ENCODE measurements at places on chromosomes 1 and 21.

DNA sequence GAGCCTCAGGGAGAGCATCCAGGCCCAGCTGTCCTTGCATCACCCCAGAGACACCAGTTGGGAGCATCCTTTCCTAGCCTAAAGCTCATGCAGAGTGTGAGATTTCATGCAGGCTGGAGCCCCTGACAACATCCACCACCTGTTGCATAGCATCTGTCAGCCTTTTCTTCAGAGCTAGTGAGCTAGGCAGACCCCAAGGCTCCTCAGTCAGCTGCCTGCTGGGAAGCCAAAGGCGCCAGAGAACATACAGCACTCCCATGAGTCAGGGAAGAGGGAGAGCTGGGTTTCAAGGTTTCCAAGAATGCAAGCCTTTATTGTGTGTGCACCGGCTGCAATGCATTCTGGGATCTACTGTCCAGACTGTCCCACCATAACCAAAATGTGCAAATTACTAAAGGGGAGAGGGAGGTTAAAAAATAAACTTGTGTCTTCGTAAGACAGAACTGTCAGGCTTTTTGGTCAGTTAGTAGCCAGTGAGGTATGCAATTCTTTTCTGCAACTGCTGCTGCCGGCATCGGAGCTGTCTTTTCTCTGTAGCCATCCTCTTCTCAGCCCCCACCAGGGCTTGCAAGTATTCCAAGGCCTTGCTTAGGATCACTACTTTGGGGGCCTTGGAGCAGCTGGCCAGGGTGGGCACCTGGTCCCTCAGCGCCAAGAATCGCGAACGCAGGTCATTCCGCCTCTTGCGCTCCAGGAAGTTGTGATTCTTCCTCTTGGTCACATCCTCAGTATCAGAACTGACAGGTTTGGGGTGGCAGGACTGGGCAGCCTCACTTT, 4.6 kb downstream of the MYCL start:
- no peak for DNase-seq

- no peak for DNase-seq
Measured at GRCh38 chr1:63466181-63466580, 56.8 kb downstream of the ITGB3BP start.

GRCh38 chr21:44958471-44959191, 18.8 kb downstream of the SLX9 start:
- no peak for DNase-seq

DNA sequence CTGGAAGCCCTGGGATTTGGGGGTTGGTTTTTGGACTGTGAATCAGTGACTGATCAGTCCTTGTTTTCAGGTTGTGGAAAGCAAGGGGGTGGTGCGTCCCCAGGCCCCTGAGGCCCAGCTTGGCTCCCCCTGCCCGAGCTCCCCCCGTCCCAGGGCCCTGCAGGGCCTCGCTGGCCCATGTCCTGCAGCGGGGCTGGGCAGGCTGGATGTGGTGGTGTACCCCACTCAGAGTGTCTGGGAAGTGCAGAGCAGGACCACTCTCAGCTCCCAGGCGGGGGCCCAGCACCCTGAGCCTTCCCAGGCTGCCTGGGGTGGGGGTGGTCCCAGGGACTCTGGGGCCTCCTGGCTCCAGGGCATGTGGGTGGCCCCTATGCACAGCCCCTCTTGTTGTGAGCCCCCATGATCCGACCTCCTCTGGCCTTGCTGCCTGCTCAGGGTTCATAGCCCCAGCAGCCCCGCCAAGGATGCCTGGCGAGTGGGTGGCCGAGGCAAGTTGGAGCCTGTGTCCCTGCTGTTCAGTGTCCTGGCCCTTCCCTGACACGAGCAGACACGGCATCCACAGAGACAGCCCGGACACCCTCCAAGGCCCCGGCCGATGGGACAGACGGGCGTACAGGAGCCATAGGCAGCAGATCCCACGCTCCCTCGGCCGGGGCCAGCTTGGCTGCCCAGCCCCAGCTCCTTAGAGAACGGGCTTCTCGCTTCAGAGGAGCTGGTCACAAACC, 37.9 kb downstream of the SLX9 start:
- no peak for DNase-seq

- no peak for DNase-seq
Measured at GRCh38 chr1:90708826-90709225, 8.3 kb downstream of the BARHL2 start.

GRCh38 chr1:165259236-165259635, 97.3 kb downstream of the LMX1A start:
- DNase-seq: no peak

DNA sequence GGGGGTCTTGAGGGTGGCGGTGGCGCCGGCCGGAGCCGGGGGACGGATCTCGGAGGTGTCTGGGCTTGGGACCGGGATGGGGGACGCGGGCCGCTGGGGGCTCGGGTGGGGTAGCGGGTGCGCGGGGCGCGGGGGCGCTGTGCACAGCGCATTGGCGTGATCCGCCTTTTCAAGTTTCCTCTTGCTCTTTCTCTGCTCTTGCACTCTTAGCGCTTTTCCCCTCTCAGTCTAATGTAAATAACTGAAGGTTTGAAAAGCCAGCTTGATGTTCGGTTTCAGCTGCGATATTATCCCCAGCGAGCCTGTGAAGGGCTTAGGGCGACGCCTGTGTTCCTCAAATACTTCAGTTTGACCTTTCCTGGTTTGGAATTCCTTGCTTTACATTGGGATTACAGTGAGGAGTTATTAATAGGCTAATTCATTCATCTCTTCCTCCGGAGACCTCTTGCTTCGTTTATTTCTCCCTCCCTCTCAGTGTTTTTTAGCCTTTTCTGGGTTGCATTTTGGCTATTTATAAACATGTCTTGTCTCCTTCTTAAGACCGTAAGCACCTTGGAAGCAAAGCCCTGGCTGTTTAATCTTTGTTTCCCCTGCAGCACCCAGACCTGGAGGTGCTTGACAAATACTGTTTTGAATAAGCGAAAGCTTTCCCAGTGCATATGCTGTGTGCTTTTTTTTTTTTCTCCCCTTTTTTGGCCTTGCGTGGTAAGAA, 693 bp downstream of the RAB4A start:
- DNase-seq: no peak

- no peak for DNase-seq
Measured at GRCh38 chr1:200405264-200405663, 4.6 kb downstream of the ZNF281 start.

GRCh38 chr21:32705139-32705538, 22.7 kb downstream of the SYNJ1 start:
- no peak for DNase-seq

GRCh38 chr1:66137235-66137634, 344.5 kb downstream of the PDE4B start:
- DNase-seq: no peak

GRCh38 chr1:96945509-96946084, 224.0 kb downstream of the PTBP2 start:
- no peak for DNase-seq

- DNase-seq: no peak
Measured at GRCh38 chr1:109754738-109755137, 9.0 kb downstream of the EPS8L3 start.

GRCh38 chr1:47180603-47181094, 9.2 kb downstream of the PDZK1IP1 start:
- DNase-seq: no peak

GRCh38 chr1:204134103-204134502, 17.7 kb downstream of the ETNK2 start:
- DNase-seq: no peak

- no peak for DNase-seq
Measured at GRCh38 chr1:198638441-198638840, 399 bp upstream of the PTPRC start.

DNA sequence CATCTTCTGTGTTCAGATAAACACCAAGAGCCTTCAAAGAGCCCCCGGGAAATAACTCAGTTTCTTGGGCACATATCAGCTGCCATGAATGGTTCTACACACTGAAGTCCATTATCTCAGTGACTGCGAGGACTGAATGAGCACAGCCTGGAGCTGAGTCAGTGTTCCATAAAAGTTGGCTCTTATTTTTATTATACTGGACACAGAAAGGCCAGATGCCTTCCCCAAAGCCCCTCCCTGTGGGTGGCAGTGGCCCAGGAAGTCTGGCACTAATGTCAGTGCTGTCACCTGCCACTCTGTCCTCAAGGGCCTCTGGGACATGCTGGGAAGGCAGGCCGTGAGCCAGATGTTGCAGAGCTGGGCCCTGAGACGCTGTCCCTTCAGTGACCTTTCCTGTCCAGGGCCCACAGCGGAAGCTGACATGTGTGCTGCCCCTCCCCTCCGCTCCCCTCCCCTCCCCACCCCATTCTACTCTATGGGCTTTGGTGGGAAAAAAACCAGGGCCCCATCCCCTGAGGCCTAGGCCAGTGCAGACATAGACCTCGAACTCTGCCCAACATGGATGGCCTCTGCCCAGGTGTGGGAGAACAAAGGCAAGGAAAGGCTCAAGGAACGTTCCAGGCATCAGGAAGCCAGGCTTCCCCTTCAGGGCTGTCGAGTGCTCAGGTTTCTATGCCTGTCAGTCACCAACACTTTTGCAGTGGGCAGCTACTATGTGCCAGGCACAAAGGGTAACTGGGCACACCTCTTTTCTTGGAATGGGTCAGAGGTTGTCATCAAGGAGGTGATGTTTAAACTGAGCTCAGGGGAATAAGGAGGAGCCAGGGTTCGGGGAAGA, 22.4 kb upstream of the NPPB start:
- DNase-seq: no peak

GRCh38 chr1:151714820-151715725, 1.5 kb downstream of the CELF3 start:
- no peak for DNase-seq

DNA sequence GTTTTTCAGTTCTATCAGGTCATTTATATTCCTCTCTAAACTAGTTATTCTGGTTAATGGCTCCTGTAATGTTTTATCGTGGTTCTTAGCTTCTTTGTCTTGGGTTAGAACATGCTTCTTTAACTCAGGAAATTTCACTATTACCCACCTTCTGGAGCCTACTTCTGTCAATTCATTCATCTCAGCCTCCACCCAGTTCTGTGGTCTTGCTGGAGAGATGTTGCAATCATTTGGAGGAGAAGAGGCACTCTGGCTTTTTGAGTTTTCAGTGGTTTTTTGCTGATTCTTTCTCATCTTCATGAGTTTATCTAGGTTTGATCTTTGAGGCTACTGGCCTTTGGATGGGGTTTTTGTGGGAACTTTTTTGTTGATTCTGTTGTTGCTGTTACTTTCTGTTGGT, 213.0 kb downstream of the BRINP2 start:
- no peak for DNase-seq

DNA sequence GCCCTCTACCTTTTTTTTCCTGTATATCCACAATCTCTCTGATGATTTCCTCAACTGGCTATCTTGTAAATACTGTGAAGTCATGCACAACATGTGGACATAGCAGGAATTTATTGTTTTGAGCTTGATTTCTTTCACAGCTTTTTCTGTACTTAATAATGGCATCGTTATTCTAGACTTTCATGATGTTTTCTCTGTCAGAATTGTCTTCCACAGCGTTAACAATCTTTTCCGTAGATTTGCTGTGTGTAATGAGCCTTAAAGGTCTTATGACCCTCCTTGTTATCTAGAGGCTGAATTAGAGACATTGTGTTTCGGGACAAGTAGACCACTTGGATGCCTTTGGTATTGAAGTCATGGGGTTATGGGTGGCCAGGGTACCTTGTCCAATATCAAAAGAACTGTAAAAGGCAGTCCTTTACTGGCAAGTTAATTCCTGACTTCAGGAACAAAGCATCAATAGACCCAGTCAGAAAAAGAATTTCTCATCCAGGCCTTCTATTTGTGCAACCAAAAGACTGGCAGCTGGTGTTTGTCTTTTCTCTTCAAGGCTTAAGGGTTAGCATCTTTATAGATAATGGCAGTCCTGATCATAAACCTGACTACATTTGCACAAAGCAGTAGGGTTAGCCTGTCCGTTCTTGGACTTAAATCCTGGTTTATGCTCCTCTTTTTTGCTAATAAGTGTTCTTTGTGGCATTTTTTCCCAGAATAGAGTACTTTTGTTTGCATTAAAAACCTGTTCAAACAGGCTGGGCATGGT, 30.1 kb upstream of the CHAF1B start:
- no peak for DNase-seq

- DNase-seq: no peak
Measured at GRCh38 chr1:33267468-33268205, 11.3 kb downstream of the ZNF362 start.

- no peak for DNase-seq
Measured at GRCh38 chr1:208156741-208157140, 87.4 kb downstream of the PLXNA2 start.

DNA sequence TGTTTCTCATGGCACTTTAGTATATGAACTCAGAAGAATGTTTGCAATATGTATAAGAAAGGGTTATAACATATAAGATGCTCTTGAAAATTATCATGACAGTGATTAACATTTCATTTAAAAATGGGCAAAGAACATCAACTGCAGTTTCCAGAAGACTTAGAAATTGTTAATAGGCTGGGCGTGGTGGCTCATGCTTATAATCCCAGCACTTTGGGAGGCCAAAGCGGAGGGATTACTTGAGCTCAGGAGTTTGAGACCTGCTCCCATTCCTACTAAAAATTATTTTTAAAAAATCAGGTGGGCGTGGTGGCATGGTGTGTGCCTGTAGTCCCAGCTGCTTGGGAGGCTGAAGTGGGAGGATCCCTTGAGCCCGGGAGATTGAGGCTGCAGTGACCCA, 23.1 kb downstream of the MTF2 start:
- DNase-seq: no peak

- no peak for DNase-seq
Measured at GRCh38 chr21:32329331-32329730, 30.7 kb downstream of the MRAP start.

DNA sequence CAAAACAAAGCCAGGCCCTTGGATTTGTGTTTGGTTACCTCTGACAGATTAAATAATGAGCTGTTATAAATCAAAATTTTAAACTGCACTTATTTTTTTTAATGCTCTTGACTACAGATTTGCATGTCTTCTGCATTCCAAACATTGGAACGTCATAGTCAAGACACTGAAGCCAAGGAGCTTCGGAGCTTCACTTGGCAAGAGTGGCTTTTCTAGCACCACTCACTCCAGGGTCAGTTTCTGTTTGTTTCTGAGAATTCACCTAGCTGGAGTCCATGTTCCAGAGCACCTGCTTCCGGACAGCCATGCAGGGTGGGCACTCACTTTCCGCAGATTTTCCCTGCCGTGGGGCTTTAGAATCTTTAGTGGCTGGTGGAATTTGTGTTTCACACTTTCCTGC, 202.9 kb downstream of the ZP4 start:
- no peak for DNase-seq

GRCh38 chr1:228456252-228457016, 30.7 kb upstream of the RNF187 start:
- DNase-seq: no peak

Measured in stimulated activated CD8-positive, alpha-beta memory T cell treated with anti-CD3 and anti-CD28 coated beads, Interleukin-4, amount 100 ng/mL, for 1 hour (primary cell).